NCI-H1105 (cell line): ENCODE measurements at places on chromosomes 16 and 17.

- DNase-seq, result no peak
Measured at GRCh38 chr16:11585460-11586377, 1.0 kb downstream of the LITAF start.

GRCh38 chr16:492211-492875 lies 35.2 kb upstream of the CAPN15 start:
- no peak for DNase-seq

DNA sequence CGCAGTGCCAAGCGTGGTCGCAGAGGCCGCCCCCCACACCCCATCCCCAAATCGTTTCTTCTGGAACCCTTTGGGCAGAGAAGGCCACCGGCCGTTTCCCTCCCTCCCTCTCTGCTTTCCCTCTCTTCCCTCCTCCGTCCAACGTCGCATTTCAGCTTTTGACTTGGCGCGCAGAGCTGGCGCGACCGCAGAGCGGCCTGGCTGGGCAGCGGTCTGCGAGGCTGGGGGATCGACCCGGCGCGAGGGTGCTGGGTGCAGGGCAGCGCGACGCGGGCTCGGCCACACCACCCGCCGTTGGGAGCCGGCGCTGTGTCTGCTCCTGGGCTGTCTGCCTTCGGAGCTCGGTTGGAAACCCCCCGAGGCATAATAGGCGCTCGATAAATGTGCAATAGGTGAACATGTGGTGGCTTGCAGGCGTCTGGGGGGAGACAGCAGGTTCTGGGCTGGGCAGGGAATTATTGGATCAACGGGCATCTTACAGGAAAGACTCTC lies 2.8 kb upstream of the NTN3 start:
- DNase-seq, result peak; percentile 82

GRCh38 chr16:4922721-4923342 lies 14.1 kb downstream of the PPL start:
- DNase-seq, result no peak

DNA sequence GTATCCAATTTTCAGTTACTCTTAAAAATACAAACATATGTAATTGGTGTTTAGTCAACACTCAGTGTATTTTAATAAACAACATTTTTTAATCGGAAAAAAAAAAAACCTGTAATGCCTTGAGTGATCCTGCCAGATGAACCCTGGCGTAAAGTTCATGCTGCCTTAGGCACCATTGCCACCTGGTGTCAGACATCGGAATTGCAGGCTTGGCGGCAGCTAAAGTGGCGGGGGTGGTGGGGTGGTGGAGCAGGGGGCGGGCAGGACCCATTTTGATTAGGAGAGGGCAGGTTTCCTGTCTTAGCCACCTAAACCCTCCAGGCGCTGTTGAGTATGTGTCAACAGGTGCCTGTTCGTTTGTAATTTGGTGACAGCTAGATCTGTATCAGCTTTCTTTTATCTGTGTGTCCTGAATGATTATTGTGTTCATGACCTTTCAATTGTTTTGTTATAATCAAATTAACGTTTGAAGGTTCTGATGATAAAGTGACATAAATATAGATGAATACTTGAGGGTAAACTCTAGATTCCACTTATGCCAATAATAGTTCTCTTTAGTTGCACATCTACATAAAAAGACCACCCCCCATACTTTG lies 588.7 kb downstream of the CDH13 start:
- no peak for DNase-seq

DNA sequence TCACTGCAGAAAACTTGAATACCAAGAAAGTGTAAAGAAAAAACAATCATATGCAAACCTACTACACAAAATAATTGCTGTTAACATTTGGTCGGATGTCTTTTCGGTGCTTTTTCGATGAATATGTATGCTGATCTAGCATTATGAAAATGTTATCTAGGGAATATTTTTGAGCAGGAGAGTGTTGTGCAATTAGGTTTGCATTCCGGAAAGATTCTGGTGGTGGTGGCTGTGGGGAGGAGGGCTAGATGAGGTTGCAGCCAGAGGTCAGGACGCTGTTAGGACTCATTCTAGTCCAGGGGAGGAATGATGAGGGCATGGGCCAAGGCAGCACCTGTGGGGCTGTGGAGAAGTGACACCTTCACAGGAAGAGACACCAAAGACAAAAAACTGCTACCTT lies 258.0 kb upstream of the ASIC2 start:
- no peak for DNase-seq

- DNase-seq, result no peak
Measured at GRCh38 chr16:74982256-74982655, 2.7 kb downstream of the WDR59 start.

DNA sequence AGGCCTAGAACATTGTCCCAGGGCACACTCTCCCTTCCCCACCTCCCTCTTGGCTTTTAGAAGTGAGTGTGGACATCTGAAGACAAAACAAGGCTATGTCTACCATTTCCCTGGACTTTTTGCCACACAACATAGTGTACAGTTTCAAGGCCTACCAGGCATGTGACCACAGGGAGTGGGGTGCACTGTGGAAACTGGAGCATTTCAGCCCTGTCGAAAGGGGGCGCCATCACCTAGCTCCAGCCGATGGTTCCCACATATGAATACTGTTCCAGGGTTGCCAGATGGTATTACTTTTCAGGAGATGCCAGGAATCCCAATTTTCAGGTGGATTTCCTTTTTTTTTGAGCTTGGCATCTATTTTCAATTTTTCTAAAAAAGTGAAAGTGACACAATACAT lies 140.7 kb downstream of the KATNIP start:
- DNase-seq, result no peak

DNA sequence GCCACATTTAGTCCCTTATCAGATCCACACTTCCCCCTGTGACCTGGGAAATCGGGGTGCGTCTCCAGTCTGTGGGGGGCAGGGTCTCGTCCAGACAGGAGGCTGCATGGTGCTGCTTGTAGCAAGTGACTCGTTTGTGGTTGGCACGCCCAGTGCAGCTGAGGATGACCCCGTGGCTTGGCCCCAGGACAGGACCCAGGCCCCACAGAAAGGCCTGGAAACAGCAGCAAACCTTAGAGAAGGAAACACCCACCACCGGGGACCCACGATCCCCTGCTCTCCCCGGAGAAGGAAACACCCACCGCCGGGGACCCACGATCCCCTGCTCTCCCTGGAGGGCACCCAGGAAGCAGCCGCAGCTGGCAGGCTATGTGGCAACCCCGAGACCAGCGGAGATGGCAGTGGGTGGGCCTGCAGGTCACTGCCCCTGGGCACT lies 8.2 kb upstream of the C16orf95 start:
- DNase-seq, result no peak

DNA sequence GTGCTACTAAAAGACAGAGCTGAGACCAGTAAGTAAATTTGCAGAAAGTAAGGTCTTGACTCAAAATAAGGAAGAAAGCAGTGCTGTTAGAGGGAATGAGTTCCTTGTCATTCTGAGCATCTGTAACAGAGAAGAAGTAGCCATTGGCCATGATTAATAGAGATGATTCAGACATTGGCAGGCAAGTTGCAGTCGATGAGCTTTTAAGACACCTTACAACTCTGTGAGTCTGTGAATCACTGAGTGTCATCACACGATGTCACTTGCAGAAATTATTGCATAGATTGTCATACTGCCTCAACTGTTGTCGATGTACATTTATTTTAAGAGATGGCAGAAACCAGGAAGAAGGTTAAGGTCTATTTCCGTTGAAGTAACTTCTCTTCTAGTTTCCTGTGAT lies 201.1 kb upstream of the CDH13 start:
- no peak for DNase-seq

DNA sequence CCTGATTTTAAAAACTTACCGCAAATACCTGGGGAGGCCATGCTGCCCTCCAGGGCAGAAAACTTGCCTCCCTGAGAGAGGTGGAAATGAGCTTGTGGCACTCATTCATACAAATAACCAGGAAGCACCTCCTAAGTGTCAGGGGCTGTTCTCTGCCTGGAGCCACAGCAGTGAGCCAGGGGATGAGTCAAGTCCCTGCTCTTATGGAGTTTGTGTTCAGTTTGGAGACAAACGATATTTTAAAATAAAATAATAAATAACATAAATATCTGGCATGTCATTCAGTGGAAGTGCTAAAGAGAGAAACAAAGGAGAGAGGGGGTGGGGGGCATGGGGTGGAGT lies 313.8 kb downstream of the C16orf95 start:
- DNase-seq, result no peak

- peak; percentile 24 for DNase-seq
Measured at GRCh38 chr16:68590201-68590994, 51.3 kb downstream of the ZFP90 start.

- DNase-seq, result no peak
Measured at GRCh38 chr16:3007059-3007956, 5.4 kb upstream of the CLDN9 start.

DNA sequence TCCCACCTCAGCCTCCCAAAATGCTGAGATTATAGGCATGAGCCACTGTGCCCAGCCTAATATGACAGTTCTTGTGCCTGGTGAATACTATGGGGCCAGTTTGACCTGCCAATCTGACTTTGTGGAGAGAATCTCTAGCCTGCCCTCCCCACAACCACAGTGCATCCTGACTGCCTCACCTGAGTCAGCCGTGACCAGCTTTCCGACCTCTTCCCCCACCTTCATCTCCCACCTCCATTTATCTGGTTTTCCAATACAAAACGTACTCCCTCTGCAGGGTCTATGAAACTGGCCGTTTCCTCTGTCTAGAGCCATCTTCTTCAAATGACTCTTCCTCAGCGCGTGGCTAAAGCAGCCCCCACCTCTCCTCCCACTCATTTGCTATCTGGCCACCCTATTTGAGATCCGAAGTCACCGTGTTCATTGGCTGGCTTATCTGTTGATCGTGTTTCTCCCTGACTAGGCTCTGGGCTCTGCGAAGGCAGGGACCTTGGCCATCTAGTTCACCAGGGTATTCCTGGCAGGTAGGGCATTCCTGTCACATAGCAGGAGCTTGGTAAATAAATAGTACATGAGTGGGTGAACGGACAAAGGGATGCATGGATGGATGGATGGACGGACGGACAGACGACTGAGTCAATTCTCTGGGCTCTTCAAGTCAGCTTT lies 22.3 kb upstream of the PLLP start:
- DNase-seq, result no peak

GRCh38 chr16:75120253-75120652 lies 3.7 kb upstream of the LDHD start:
- no peak for DNase-seq

DNA sequence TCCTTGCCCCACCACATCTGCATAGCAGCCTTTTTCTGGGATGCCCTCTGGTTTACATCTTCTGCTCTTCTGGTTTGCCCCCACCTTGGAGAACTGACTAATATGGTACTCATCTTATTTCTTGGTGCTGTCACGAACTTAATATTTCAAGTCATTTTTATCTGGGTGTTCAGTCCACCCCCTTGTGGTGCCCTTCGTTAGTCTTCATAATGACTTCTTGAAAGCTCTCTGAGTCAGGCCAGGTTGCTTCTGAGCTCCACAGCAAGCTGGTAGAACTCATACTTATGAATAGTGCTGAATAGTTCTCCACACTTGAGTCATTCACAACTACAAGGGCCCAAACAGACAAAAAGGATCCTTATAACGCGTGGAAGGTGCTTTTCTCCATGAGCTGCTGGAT lies 35.8 kb upstream of the TEKT3 start:
- no peak for DNase-seq

DNA sequence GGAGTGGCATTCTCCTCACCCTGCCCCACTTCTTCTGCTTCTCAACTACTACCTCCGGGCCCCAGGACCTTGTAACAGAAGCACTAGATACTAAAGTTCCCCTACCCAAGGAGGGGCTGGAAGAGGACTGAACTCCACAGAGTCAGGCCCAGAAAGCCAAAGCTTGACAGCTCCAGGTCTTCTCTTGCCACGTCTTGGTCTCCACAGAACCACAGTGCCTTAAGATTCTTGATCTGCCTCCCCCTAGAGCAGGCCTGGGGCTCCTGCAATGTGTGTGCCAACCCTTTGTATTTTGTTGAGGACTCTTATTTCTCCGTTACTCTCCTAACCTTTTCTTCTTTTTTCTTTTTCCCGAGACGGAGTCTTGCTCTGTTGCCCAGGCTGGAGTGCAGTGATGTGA lies 4.0 kb downstream of the SLC16A13 start:
- DNase-seq, result no peak

DNA sequence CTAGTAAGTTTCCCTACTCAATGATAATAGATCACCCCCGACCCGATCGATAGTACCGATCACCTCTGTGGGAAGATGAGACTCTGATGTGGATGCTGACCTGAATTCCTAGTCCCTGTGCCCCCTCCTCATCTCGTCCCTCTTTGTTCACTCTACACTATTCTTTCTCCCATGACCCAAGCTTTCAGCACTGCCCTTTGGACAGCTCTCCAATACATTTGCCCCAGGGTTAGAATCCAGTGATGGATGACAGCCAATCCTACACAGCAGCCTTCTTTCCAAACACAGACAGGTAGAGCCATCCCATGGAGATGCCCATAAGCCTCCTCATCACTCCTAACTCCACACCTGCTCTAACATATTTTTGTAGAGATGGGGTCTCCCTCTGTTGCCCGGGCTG lies 141.1 kb downstream of the GSG1L start:
- no peak for DNase-seq
